ENCODE measurements at places on chromosomes 11 and 22. TPM values are rescaled to one million over a fixed set of nuclear protein-coding genes. Genes with fewer than 3 reads are reported as not detected.
A peak's percentile ranks its signal among the peaks of the same experiment; 100 is the strongest.

The PLAAT4 gene
- 28.6 TPM for total RNA-seq

DNA sequence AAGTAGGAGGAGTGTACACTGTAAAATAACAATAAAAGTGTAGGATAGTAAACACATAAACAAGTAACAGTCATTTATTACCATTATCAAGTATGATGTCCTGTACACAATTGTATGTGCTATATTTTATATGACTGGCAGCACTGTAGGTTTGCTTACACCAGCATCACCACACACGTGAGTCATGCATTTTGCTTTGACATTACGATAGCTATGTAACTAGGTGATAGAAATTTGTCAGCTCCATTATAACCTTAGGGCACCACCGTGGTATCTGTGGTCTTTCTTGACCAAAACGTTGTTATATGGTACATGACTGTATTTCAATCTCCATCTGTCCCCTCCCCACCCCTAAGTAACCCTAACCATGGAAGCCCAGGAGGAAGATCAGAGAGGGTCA is 1.1 kb downstream of the DNAL4 start:
- no peak for DNase-seq

The PKDREJ gene
- under 0.01 TPM for total RNA-seq

DNA sequence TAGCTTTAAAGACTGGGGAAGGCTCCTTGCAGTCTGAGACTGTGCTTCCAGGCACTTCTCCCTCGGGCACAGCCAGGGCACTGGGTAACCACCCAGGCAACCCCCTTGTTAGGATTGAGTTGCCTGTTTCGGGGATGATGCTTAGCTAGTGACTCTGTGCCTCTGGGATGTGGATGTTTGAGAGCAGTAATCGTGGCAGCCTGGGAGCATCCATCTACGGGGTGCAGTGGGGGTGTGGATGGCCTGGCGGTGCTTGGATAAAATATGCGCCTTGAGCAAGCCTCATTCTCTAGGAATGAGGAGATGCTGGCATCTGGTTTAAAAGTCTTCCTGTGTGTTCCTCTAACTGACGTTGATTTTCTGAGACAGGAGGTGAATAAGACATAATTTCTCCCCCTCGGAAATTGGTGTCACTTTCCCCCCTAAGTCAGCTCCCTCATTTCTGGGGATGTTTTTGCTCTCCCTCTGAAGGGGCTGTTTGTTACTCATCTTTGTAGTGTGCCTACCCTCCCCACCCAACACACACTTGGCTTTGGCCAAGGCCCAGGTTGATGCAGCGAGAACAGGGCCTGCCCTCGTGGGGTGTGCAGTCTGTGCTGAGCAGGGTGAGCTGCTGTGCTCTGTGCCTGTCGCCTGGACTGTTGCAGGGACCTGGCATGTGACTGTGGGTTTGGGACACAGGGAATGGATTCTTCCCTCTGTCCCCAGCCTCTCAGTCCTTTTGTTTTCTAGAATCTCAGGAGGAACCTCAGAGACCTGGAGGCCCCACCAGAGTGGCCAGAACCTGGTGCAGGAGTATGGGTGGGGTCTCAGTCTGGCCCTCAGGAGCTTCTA is 2.0 kb downstream of the GNAZ start:
- DNase-seq: no peak

GRCh38 chr11:19577976-19578619 is 134.5 kb upstream of the NAV2 start:
- no peak for DNase-seq

DNA sequence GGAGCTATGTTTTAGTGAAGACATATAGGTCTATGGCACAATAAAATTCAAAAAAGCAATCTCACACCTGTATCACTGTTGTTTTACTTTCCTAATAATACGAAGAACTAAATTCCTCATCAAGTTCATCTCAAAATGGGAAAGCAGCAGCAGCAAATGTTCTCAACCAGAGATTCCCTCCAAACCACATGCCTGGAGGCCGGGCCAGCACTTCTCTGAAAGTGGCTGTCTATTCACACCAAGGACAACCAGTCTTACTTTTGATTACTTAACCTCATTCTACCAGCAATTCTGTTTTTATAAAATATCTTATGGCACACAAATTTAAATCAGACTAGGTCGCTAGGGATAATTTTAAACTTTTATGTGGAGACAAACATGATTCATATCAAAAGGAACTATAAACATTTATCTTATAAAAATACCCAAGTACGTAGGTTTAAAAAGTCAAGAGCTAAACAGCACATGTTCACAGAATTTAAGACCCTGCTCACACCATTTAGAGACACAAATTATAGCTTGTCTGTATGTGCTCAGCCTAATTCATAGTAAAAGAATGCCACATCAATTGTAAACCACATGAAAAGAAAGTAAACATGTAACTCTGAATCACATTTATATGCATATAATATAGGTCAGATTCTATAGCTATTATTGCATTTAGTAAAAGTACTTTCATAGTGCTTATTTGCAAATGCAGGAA is 46.1 kb downstream of the RRAS2 start:
- DNase-seq: no peak

- peak; percentile 88 for DNase-seq
These were observed 15.8 kb upstream of the EHD1 start for GRCh38 chr11:64894070-64894811.

The EHBP1L1 gene
- total RNA-seq: 186 TPM

GRCh38 chr11:45857961-45858474 is 10.7 kb downstream of the CRY2 start:
- DNase-seq: peak; percentile 52

The PTGDR2 gene
- 0.20 TPM for total RNA-seq

GRCh38 chr22:48340191-48340590 is 1487.5 kb downstream of the BRD1 start:
- no peak for DNase-seq

DNA sequence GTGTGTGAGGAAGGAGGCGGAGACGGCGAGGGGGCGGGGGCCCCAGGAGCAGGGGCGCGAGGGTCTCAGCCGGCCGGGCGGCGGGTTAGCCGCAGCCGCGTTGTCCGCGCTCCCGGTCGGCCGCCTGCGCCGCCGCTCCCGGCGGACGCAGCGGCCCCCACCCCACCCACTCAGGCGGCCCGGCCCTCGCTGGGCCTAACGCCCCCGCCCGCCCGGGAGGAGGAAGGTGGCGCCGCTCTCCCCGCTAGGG is at the start of gene FCHSD2:
TSS of gene FCHSD2 (minus strand) at position 191 of the 250 bp plus-strand sequence. CDS start 441 bp downstream, outside the sequence.
- no peak for DNase-seq

DNA sequence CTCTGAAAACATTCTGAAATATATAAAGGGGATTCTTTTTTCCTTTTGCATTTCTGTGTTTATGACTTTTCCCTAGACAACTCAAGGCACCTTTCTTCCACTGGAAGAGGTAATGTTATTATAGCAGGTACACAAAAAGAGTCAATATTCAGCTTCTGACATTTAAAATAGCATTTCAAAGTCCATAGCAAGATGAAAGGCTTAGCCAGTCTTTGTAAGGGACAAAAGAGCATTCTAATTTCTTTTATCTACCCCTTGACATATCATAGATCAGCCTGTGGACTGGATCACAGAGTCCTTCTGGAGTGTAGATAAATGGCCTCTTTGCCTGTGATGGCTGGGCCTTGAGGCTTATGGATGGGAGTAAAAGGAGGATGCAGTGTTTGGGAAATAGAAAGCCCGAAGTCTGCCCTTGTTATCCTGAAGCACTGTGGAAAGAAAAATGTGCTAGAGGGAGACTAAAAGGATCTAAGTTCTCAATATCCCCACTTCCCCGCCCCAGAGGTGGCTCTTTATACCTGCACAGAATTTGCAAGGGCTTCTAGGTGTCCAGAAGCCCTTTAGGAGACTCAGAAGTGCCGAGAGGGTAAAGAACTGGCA is 1.6 kb upstream of the HEPACAM start:
- no peak for DNase-seq

GRCh38 chr22:34950489-34950888 is 115.5 kb upstream of the ISX start:
- no peak for DNase-seq

DNA sequence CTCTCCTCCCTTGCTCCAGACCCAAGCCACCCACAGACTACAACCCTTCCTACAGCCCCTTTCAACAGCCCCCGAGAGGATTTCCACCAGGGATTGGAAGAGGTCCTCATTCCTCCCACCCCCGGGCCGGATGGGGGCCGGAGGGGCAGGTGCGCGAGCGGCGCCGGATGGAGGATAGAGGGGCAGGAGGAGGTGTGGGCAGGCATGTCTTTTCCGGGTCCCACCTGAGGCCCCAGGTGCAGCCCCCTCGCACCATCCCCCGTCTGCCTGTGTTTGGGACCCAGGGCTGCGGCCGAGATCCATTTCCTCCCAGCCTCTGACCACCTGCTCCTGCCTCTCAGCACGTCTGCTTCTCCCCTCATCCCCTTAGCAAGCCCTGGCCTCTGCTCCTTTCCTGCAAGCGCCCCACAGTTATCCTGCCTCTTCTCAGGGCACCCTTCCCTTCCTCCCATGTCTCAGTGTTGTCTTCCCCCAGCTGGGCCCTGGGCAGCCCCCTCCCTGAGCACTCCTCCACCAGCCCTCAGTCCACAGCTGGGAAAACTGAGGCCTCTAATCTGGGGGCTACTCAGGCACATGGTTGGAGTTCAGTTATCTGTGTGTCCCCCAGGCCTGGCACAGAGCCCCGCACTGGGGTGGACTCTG is 19.3 kb upstream of the CBX7 start:
- DNase-seq: no peak

The HTR3A gene
- total RNA-seq: not detected

The MORC2 gene
- 22.0 TPM for total RNA-seq

DNA sequence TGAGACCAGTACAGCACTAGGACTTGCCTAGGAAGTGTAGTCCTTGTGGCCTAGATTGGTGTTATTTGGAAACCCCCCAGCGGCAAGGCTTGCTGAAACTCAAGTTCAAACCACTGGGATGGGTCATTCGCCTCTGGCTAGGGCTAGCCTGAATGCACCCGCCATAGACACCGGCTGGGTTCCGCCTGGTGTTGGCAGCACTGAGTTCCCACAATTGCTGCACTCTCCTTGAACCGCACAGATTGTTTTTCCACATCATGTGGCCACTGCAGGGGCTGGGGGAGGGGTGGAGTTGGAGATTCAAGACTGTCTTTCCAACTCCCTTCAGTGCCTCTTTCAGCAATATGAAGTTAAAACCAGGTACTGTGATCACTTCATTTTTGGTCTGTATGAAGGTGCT is 43.1 kb downstream of the CCDC73 start:
- DNase-seq: no peak

DNA sequence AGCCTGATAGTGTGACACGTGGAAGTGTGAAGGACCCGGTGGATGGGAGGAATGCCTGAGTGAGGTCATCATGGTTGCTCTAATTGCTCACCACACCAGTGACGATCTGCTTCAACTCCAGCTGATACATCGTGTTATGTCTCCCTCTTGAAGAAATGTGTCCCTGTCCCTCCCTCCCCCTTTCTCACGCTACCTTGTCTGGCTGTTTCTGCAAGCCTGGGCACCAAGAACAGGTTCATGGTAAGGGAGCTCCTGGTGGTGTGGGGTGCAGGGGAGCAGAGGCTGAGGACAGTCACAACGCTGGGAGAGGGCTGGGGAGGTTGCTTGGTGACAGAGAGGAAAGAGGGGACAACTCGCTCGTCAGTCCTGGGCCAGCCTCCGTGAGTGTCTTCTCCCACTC is 413.4 kb downstream of the SOX6 start:
- DNase-seq: no peak

- DNase-seq: no peak
These were observed 63.0 kb downstream of the PPFIBP2 start for GRCh38 chr11:7576726-7577290.

GRCh38 chr11:105183987-105184386 is 44.4 kb upstream of the CARD18 start:
- no peak for DNase-seq

The CASP12 gene
- total RNA-seq: 2.3 TPM

The RIMBP3B gene
- total RNA-seq: not detected

DNA sequence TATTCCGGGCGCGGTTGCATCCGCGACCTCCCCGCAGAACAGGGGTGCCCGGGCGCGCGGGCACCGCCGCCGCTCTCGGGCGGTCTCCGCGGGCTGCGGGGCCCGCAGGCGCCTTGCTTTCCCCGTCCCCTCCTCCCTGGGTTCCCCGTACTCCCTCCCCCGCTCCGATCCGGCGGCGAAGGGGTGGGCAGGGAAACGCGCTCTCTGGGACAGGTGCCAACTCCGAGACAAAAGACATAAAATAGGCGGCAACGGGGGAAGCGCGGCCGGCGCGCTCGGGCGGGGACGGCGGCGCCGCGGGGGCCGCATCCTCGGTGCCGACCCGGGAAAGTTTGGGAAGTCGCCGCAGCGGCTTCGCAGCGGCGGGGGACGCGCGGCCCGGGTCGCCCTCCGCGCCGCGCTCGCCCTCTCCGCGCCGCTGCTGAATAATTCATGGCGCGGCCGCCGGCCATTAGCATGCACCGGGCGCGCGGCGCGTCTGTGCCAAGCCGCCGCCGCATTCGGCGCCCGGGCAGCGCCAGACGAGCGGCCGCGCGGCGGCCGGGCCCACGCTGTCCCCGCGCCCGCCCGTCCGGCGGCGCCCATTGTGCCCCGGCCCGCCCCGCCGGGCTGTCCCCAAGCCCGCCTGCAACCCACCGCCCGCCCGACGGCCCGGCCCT is 78.7 kb upstream of the PPARA start:
- DNase-seq: peak; percentile 96

DNA sequence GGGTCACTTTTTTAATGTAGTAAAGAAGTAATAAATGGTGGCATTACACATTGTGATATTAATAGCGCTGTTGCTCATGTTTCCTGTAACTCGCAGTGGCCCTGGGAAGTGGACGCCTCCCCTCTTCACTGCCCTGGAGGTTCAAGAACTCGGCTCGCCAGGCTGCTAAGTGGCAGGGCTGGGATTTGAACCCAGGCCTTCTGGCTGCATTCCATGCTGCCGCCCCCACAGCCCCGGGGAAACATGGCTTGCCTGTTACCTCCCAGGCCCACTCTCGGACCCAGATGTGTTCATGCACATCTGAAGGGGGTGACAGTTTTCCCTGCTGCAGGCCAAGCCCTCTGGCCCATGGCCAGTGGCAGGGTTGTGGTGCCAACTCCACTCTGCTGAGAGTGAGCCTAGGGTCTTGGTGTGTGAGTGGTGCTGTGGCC is 25.0 kb upstream of the MGAT3 start:
- no peak for DNase-seq

DNA sequence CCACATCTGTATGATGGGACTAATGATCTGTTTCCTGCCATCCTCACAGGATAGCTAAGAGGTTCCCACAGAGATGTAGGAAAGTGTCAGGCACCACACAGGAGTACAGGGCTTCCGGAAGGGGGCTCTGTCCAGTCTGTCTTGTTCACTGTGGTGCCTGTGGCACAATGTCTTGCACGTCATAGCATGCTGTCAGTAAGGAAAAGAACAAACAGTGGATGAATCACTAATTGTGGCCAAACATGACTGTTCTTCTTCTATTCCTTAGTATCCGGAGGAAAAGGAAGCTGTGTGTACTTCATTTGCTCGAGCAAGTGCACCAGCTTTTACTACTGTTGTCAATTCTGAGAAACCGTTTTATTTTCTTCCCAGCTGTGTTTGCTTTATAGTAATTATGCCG is 73.4 kb upstream of the YWHAH start:
- DNase-seq: no peak

GRCh38 chr11:74121804-74122203 is 49.0 kb downstream of the C2CD3 start:
- DNase-seq: no peak

DNA sequence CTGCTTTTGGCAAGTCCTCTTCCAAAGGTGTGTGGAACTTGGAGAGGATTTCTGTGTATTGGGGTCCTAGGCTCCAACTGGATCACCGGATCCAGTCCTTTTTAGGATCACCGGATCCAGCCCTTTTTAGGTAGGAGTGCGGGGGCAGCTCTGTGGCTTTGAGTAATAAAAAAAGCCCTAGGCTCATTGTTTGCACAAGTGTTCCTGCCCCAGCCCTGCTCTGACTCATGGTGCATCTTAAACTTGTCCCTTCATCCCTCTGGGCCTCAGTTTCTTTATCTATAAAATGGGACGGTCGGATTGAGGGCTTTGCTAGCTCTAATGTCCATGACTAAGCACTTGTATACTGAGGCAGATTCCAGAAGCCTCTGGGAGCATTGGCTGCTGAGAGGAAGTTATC is 22.7 kb upstream of the CD44 start:
- DNase-seq: no peak

Measured in tibial nerve (tissue), 4 donors.